Ovary (tissue), 10 donors: ENCODE measurements at places on chromosomes 11 and 22. TPM values are rescaled to one million over a fixed set of nuclear protein-coding genes. Genes with fewer than 3 reads are reported as not detected.

DNA sequence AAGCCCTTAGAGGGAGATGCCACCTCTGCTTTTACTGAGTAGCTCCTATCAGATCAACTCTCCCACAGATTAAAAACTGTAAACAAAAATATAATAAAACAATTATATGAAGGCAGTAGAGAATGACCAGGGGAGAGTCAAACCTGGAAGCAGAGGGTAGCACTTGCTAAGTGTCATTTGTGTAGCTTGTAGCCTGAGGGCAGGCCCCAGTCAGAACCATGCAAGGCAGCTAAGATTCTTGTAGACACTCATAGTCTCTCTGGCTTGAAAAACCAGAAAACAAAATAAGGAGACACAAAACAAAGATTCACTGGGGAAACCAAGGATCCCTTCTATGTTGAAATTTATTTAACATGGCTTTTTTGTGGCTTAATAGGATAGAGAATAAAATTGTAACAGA lies 110.4 kb downstream of the WNT11 start:
- no peak for DNase-seq

- no peak for DNase-seq
Observed at GRCh38 chr11:130781931-130782330, 134.3 kb downstream of the SNX19 start.

The TEX12 gene
- 0.46 TPM for total RNA-seq

GRCh38 chr11:114624455-114625207 lies 29.0 kb upstream of the NXPE4 start:
- DNase-seq, result no peak
